ENCODE measurements at places on chromosomes 6 and 20.
A peak's percentile ranks its signal among the peaks of the same experiment; 100 is the strongest.

DNA sequence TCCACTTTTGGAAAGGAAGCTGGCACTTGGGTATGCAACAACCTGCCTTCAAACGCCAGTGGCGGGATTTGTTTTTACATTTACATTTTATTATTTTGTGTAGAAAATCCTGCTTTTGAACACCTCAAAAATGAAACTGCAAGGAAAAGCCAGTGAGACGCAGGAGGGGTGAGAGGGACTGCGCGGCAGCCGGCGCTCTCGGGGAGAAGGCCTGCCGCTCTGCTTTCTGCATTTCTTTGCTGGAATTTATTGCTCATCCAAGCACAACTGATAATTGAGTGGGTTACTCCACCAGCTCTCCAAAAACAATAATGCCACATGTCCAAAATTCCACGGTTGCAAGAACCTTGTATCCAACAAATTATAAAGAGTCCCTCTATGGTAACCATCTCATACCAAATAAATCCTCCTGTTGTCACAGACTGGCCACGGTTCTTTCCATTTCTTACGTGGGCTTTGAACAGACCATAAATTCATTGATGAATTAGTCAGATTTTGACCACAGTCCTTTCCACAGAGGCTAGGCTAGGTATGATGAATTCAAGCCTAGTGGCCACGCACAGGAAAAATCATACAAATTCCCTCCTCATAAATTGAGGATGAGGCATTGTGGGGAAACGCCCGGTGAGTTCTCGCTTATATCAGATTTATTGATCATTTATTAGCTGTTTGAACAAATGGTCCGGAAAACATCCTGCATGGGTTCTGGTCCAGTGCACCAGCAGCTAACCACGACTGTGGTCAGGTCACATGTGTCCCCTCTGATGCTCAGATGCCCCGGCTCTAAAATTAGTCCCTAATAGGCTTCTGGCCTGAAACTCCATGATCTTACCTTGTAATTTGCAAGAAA, 31.6 kb upstream of the FOXC1 start:
- DNase-seq, result no peak

GRCh38 chr6:11810039-11810541, 31.5 kb upstream of the ADTRP start:
- DNase-seq, result no peak

- no peak for DNase-seq
These were observed 650.7 kb downstream of the KIF16B start for GRCh38 chr20:15922556-15922955.

DNA sequence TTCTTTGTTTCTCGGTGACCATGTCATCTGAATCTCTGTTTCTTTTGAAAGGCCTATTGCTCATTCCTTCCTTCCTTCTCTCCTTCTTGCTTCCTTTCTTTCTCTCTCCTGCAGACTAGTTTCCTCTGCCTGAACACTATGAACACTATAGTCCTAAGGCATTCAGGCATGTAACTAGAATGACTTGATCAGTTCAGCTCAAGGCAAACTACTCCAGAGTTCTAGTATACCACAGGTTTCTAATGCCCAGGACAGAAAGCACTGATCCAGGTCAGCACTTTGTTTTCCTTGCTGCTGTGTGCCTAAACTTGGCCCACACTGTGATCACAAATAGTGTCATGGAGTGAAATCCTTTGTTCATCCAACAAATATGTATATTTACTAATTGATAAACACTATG, 324.1 kb upstream of the GJE1 start:
- no peak for DNase-seq

GRCh38 chr6:108760126-108761050, 87.8 kb upstream of the ARMC2 start:
- no peak for DNase-seq

GRCh38 chr6:145034664-145035063, 700.7 kb downstream of the EPM2A start:
- DNase-seq, result no peak

- no peak for DNase-seq
These were observed 4.5 kb downstream of the PMEPA1 start for GRCh38 chr20:57705127-57705899.

DNA sequence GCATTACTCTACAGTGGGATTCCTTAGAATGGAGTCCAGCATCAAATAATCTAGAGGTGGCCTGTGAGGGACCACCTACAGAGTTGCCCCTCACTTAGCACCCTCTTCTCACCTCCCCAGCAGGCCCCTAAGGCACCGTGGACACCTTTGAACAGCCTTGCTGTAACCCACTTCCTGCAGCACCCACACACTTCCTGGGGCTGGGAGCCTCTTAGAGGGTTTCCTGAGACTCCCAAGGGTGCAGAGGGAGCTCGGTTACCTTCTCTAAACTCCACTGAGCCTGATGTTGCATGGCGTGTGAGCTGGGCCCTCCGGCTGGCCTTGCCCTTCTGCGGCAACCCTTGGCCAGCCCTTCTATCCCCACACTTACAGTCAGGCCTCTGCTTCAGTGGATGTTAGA, 7.3 kb upstream of the SIRPG start:
- DNase-seq, result peak; percentile 30

- no peak for DNase-seq
These were observed 1.6 kb upstream of the CD93 start for GRCh38 chr20:23087587-23088251.

DNA sequence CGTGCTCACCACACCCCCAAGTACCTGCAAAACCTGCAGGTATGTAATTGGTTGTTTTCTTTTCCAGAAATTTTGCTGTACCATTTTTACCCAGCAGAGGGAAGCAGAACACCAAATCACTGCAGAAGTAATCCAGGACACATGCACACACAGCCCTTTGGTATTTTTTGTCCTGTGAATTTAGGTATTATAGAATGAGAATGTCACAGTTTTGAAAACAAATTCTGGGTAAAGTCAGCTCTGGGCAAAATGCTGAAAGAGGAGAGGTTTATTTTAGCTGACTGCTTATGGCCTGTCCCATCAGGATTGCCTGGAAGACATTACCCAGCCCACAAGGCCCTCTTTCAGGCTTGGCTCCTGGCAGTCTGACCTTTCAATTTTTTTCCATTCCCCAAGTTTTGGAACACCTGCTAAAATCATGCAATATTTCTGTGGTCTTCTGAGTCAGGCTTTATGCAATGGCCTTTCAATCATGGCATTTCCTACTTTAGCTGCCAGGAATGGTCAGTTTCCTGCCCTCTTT, 3.5 kb upstream of the EFHC1 start:
- DNase-seq, result no peak

- DNase-seq, result no peak
These were observed 25.1 kb upstream of the TAF8 start for GRCh38 chr6:42025066-42025844.

GRCh38 chr6:35817515-35817914, 12.4 kb downstream of the LHFPL5 start:
- DNase-seq, result no peak

DNA sequence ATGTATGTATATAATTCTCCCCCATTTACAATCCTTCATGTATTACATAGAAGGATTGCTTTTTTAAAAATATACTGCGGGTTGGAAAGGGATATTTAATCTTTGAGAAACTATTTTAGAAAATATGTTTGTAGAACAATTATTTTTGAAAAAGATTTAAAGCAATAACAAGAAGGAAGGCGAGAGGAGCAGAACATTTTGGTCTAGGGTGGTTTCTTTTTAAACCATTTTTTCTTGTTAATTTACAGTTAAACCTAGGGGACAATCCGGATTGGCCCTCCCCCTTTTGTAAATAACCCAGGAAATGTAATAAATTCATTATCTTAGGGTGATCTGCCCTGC, 3.6 kb downstream of the FOXC1 start:
- DNase-seq, result no peak

DNA sequence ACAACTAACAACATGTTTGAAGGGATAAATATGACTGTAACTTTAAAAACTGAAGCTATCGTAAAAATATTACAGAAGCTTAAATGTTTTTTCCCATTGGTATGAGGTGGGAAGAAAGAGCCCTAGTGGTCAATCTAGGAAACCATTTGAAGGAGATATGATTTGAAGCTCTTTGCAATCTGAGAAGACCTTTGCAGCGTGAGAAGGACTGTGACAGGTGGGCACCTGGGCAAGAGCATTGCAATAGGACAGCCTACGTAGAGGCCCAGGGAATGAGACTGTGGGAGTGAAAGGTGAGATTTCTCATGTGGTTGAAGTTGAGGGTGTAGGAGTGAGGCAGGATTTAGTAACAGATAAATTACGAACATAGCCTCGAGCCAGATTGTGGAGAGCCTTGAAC, 108.0 kb upstream of the PDE7B start:
- DNase-seq, result no peak

GRCh38 chr20:23456873-23457272, 4.2 kb upstream of the CST11 start:
- DNase-seq, result no peak

GRCh38 chr6:122408702-122409458, 9.4 kb downstream of the HSF2 start:
- DNase-seq, result no peak
